Activated CD8-positive, alpha-beta T cell treated with anti-CD3 and anti-CD28 coated beads for 36 hours (primary cell): ENCODE measurements at places on chromosomes 5 and 9. TPM values are rescaled to one million over a fixed set of nuclear protein-coding genes. Genes with fewer than 3 reads are reported as not detected.

GRCh38 chr9:3902631-3903030, 376.8 kb upstream of the RFX3 start:
- no peak for DNase-seq
- H3K27me3 ChIP-seq: peaks cover 7% of the 10 kb centered on the region
- H3K27ac ChIP-seq: no peak overlapping the region
- H3K4me3 ChIP-seq: no peak overlapping the region
- H3K4me1 ChIP-seq: no peaks in the 10 kb centered on the region

FCN2 gene
- not detected for total RNA-seq

- H3K27ac ChIP-seq: no peak overlapping the region
- H3K36me3 ChIP-seq: no peaks in the 10 kb centered on the region
- no peaks in the 10 kb centered on the region for H3K27me3 ChIP-seq
- H3K4me1 ChIP-seq: no peaks in the 10 kb centered on the region
- no peak overlapping the region for H3K4me3 ChIP-seq
These were observed 1354.8 kb downstream of the PTPRD start for GRCh38 chr9:9257999-9258498.

TMEM267 gene
- 14.4 TPM for total RNA-seq

DNA sequence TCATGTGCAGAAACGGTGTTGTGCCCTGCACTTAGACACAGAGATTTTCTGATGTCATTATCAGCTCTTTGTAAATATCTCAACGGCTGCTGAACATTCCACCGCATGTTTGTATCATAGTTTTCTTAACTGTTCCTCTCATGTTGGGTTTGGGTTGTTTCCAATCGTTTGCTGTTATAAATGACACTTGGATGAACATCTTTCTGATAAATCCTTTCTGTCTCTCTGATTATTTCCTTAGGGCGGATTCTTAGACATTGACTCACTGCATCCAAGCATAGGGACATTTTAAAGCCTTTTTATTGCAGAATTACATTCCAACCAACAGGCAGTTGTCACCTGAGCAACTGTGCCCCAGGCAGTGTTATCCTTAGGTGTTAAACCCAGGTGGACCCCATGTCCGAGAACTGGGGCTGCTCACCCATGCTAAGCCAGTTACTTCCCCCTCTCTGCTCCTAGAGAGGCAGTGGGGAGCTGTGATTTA, 28.5 kb downstream of the COL5A1 start:
- H3K27me3 ChIP-seq: peaks cover 6% of the 10 kb centered on the region
- no peaks in the 10 kb centered on the region for H3K36me3 ChIP-seq
- no peak overlapping the region for H3K4me3 ChIP-seq
- H3K27ac ChIP-seq: no peak overlapping the region
- H3K4me1 ChIP-seq: peaks cover 4% of the 10 kb centered on the region
- DNase-seq: no peak

GARIN3 gene
- total RNA-seq: 1.1 TPM

PCDHB8 gene
- total RNA-seq: not detected
